ENCODE measurements at places on chromosomes 6 and 20.

DNA sequence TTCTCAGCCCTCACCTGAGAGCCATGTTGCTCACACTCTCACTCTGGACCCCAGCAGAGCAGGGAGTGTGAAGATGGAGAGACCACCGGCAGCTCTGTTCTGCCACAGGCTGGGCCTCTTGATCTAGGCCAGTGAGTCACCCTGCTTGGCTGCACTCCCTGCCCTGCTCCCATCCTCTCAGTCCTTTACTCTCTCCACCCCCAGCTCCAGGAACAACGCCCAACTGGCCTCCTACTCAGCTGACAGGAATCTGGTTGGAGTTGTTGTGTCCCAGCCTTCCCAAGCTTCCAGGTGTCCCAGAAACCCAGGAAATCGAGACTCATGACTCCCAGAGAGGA lies at the start of gene PSORS1C1:
TSS of gene PSORS1C1 (plus strand) at position 260 of the 338 bp plus-strand sequence. CDS start 14,833 bp downstream, outside the sequence.
- DNase-seq = no peak

GRCh38 chr6:16522937-16523336 lies 238.3 kb downstream of the ATXN1 start:
- no peak for DNase-seq

- DNase-seq = no peak
These were observed 380.5 kb downstream of the TFAP2B start for GRCh38 chr6:51199105-51199552.

DNA sequence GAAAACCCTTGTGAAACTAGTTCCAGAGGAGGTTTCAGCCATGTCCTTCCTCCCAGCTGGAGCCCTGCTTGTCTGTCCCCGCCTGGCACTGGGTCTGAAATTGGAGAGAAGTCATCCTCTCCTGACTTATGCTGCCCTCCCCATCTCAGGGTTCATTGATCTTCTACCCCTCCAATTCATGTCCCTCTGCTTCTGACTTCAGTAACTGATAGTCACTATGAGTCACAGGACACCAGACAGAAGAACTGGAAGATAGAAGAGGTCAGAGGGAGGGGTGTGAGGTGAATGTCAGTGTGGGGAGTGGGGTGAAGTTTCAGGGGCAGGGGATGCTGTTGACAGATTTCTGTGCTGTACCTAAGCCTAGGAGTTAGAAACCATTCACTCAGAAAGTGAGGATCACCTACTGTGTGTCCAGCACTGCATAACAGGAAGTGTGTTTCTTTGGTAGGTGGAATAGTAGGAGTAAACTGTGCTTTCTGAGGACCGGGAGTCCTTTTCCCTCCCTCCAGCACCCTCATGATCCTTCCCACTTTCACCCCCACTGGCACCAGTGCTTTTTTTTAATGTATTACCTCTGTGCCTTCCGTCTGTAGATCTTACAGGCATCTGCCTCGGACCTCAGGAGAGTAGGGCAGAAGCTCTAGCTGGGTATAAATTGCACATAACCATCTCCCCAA lies 627 bp upstream of the RPP21 start:
- no peak for DNase-seq

- no peak for DNase-seq
These were observed 740 bp downstream of the NELFCD start for GRCh38 chr20:58981628-58982364.

DNA sequence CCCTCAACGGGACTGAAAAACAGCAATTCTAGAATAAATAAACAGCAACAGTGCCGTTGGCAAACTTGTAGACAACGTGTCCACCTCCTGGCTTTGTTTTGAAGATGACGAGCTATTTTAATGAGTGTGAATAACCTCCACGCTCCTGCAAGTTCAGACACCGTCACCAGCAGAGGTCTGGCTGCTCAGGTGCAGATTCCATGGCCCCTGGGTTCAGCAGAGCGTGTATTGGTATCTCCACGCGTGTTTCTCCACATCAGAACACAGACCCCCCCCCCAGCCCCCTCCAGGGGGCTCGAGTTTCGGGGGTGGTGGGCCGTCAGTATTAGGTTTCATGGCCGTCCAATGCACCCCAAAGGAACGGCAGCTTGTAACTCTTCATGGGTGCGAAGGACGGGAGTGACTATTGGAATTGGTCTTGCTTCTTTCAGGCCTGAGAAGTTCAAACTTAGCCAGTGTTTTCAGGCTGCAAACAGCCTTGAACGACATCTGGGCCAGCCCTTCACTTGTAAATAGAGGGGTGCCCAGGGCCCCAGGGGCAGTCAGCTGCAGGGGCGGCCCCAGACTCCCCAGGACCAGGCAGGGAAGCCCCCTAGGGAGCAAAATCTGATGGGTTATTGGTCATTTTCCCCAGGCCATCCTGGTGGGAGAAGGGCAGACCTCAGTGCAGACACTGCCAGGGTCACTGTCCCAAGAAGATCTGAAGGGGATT lies 308.6 kb downstream of the TAF4 start:
- no peak for DNase-seq

GRCh38 chr6:29527564-29527963 lies 32.0 kb downstream of the UBD start:
- DNase-seq = no peak

GRCh38 chr20:63056236-63057170 lies 49.7 kb upstream of the BHLHE23 start:
- DNase-seq = no peak

DNA sequence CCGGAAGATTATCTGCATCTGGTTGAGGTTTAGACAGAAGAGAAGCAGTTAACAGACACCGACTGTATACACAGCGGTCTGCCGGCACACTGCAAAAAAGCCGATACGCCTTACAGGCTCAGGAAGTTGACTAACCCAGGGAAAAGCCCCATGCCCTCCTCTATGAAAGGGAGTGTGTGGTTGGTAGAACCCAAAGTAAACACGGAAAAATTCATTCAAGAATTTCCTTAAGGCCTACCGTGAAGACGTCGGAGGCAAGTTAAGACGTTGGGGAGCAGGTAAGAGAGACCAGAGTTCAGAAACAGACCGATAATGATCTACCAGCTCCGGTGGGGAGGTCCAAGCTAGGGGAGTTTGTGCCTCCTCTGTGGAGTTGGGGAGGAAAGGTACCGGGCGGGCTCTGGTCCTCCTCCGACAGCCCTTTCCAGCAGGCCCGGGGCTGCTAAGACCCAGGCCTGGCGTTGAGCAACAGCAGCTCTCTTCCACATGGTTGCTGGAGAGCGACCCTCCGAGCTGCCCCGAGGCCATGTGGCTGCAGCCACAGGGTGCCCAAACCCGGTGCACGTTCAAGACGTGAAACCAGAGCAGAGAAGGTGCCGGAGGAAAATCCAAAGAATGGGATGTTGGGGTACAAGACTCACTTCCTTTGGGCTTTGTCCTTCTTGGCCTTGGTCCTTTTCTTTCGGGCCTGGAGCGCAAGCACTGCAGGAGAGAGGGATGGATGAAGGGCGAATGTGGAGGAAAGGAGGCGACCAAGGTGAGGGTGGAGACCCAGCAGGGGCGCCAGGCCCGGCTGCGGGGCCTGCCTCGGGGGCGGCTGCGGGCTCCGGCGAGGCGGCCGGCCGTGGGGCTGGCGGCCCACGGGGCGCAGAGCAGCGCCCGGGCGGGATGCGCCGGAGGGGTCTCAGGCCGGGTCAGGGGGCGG lies 809 bp downstream of the SRPK1 start:
- DNase-seq = no peak

- DNase-seq = no peak
These were observed 70.3 kb downstream of the PREP start for GRCh38 chr6:105332576-105332975.

DNA sequence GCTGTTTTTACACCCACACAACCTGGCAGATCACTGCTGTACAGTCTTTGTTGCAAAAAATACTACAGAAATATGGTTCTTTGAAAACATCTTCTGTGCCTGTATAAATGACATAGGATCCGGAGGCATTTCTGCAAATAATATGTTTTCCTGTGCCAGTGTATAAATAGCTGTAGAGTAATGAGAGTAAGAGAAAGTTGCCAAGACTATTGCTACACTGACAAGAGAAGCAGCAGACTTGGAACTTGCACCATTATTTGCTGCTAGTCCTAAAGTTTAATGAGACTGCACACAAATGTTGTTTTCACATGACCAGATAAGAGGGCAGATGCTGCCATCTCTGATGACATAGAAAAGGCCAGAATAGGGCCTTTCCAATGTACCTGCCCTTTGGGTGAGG lies 50.0 kb upstream of the DTNBP1 start:
- DNase-seq = no peak

GRCh38 chr6:75012018-75012417 lies 193.8 kb downstream of the COL12A1 start:
- DNase-seq = no peak

DNA sequence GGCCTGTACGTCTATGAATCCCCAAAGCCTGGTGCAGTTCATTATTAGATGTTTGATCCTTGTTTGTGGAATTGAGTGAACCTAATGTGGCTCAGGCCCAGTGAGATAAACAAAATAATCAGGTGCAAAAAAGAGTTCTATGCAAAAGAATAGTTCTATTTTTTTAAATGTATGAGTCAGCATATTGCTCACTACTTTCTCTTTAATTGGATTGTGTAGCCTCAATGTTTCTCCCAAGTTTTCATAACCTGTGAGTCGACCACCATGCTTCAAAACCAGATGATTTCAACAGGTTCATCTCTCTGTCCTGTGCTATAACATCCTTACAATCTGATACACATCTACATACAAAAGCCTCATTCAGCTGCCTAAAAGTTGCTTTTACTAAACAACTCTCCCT lies 116.5 kb upstream of the HDAC2 start:
- no peak for DNase-seq

GRCh38 chr20:35000311-35000921 lies 44.7 kb downstream of the MYH7B start:
- no peak for DNase-seq

- DNase-seq = no peak
These were observed 122.5 kb upstream of the TIAM2 start for GRCh38 chr6:154872542-154873114.

Data from NCI-H1436 treated with DMSO at 0.1 percent for 48 hours (cell line).